Amygdala (tissue), 56 donors: ENCODE measurements at places on chromosomes 4 and X.

DNA sequence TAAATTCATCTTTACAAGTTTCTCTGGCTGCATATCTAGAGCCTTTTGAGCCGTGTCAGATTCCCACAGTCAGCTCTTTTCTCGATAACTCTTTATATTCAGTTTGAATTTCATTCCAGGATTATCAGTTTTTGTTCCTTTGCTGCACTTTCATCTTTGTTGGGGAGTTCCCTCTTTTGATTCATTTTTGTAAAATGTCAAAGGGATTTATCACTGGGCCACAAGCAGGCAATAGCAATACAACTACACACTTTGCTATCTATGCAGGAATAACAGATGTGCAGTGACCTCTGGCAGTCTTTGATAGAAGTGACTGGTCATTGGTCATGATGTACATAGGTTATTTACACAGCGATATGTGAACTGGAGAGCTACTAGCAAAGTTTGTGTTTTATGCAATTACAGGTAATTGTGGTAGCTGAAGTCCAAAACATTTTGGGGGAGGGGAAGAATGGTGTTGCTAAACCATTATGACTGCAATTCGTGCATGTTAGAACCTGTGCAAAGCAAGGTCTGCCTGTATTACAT, 43.8 kb downstream of the HPGDS start:
- DNase-seq: no peak

GRCh38 chr4:100240008-100240407, 49.7 kb upstream of the DDIT4L start:
- no peak for DNase-seq

DNA sequence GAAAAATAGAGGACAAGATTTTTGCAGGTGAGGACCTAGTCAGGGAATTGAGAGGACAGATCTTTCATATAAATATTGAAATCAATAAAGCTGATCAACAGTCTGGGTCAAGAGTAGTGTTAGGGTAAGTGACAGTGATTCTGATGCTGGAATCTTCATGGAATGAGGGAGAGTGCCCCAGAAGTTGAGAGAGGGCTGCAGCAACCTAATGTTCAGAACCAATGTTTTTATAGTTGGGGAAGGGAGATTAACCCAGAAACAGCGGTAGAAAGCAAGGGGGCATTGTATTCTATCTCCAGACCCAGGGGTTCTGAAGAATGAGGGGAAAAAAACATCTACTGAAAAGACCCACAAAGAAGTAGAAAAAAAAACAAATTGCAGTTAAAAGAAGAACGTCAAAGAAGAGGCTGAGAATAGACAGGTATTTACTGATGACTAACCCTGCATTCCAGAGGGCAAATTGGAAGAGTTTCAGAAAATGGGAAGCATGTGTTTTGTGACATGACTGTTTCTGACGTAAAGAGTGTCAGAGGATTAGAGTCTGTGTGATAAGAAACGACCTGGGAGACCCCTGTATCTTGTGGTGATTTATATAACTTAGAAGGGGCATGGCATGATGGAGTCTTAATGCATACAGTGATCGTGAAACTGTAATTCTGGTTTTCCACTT, 819.6 kb upstream of the EPHA5 start:
- no peak for DNase-seq

DNA sequence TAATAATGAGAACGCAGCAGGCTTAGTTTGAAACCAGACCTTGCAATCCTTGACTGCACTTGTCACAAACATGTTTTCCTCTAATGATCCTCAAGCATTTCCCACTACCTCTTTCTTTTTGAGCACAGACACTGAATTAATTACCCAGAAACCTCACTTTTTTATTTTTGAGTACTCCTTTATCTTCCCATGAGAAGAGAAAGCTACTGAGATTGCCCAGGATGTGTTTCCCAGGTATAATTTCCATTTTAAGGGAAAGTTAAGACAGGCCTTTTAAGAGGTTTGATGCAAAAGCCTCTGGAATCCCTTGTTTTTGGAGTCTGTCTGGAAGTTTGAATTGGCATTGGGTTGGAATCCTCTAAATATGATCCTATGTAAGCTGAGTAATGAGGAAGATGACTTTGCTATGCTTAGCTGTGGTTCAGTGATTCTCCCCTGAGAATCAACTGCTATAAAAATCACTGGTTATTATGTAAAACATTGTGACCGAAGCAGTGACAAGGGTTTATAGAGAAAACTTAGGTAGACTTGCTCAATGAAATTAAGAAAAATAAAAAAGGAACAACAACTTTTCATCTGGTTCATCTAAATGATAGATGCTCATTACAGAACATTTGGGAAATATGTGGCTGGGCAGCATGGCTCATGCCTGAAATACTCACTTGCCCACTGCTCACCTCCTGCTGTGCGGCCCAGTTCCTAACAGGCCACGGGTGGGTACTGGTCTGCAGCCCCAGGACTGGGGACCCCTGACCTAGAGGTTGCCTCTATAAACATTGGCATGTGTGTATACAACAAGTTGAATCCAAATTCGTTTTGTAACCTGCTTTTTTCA, 10.8 kb upstream of the RHOH start:
- DNase-seq: no peak

DNA sequence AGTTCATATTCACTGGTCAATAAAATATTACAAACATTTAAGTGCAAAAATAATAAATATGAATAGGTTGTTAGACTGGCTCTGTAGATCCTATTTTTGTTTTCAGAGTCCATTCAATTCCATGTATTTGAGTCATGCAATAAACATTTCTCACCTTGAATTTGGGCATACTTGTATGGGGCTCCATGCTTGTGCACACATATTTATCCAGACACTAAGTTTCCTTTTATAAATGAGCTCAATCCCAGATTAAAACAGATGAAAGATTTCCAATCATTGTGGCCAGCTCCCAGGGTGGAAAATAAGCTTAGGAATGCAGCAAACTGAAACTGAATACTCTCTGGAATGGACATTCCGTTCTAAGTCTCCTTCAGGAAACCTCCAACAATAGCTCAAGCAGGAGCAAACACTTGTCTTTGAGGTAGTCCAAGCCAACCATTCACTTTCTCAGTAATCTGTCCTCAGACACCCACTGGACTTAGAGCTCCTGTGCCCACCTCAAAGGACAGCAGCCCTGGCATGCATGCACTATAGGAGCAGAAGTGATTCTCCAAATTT, 16.4 kb downstream of the DMD start:
- DNase-seq: no peak

DNA sequence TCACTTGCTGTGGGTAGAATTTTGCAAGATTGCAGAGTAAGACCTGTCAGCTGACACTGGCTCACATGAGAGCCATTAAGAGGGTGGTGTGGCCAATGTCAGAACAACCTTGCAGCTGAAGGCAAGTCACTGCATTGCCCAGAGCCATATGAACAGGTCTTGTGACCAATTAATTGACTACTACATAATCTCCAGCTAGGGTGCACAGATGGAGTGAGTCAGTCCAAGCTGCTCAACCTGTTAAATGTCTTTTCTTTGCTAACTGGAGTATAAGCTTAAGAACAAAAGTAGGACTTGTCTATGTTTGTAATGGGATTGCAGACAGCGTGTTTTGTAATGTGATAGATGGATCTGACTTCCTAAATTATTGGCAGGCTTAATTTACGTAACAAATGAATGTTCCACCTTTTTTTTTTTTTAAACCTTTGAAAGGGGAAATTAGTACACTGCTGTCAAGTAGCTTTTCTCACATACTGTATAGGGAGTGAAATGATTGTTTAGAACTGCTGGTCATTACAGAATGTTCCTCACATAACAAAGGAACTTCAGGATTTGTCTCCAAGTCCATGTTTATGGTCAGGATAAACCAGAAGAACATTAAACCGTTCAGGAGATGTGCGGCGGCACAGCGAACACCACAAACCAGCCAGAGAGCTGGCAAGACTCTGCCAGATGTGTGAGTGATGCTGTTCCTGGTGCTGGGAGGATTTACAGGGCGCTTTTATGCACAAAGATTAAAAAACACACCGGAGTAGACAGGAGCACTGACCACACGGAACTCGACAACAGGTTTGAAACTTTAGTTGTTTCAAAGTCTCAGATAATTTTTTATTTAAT, 37.0 kb downstream of the FNIP2 start:
- no peak for DNase-seq

- DNase-seq: no peak
Observed at GRCh38 chrX:20393944-20394343, 127.2 kb upstream of the RPS6KA3 start.
